ENCODE measurements at places on chromosomes 2 and 18. TPM values are rescaled to one million over a fixed set of nuclear protein-coding genes. Genes with fewer than 3 reads are reported as not detected.

GRCh38 chr18:76412010-76412817 lies 82.8 kb downstream of the ZNF516 start:
- H3K4me1 ChIP-seq, result no peaks in the 10 kb centered on the region
- no peak overlapping the region for H3K4me3 ChIP-seq
- H3K36me3 ChIP-seq, result no peaks in the 10 kb centered on the region

CTNNA2 gene
- 5.3 TPM for total RNA-seq

- no peak overlapping the region for H3K4me3 ChIP-seq
- DNase-seq, result no peak
- no peaks in the 10 kb centered on the region for H3K36me3 ChIP-seq
- no peaks in the 10 kb centered on the region for H3K4me1 ChIP-seq
Measured at GRCh38 chr2:41400088-41400665, 647.6 kb upstream of the PKDCC start.

CDH2 gene
- not detected for total RNA-seq

- H3K4me3 ChIP-seq, result no peak overlapping the region
- H3K4me1 ChIP-seq, result no peaks in the 10 kb centered on the region
- no peaks in the 10 kb centered on the region for H3K36me3 ChIP-seq
- no peak overlapping the region for H3K27ac ChIP-seq
- no peak for DNase-seq
Measured at GRCh38 chr18:3171631-3172030, 48.1 kb downstream of the MYOM1 start.
